ENCODE measurements at places on chromosomes 13 and 19.

GRCh38 chr13:35646056-35646774 lies 169.7 kb upstream of the MAB21L1 start:
- DNase-seq = no peak

- DNase-seq = no peak
Measured at GRCh38 chr19:58317476-58318072, 9.2 kb upstream of the ZSCAN22 start.

DNA sequence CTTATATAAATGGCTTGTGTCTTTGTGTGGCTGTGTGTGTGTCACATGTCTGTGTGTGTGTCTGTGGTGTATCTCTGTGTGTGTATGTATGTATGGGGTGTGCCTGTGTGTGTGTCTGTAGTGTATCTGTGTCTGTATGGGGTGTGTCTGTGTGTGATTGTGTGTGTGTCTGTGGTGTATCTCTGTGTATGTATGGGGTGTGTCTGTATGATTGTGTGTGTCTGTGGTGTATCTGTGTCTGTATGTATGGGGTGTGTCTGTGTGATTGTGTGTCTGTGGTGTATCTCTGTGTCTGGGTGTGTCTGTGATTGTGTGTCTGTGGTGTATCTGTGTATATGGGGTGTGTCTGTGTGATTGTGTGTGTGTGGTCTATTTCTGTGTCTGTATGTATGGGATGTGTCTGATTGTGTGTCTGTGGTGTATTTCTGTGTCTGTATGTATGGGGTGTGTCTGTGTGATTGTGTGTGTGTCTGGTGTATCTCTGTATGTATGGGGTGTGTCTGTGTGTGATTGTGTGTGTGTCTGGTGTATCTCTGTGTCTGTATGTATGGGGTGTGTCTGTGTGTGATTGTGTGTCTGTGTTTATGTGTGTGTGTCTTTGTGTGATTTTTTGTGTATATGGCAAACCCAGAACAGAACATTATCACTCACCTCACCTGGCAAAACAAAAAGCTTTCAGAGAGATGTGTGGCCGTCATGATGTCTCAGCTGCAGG lies 56.1 kb upstream of the MCF2L start:
- no peak for DNase-seq

DNA sequence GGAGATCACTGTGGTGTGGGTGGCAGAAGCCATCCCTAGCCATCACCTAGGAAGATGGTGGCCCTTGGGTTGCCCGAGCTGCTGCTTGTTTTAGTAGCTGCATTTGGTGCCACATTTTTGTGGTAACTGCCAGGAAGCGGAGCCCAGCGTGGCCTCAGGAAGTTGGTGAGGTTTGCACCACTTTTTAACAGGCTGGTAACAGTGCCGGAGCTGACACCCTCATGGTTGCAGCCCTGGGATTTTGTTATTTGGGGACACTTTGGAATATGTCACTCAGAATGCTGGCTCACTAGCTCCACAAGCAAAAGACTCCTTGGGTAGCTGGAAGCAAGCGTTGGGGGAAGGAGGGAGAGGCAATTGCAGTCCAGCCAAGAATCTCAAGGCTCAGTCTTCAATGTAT lies 22.1 kb downstream of the ACTN4 start:
- DNase-seq = no peak

- DNase-seq = no peak
Measured at GRCh38 chr13:94063848-94064247, 415.6 kb downstream of the DCT start.

DNA sequence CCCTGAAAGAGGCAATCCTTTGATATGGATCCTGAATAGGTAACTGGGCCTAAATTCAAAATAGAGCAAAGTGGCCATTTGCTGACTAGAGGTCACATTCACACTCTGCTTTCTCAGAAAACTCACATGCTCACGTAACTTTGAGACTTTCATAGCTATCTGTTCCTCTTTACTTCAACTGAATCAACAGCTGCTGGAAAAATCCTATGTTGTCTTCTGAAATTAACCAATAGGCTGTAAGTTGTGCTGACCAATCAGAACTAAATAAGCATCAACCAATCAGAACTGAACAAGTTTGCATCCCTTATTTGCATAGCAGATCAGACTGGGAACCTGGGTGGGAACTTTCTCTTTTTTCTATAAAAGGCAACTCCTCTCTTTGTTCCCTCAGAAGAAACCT lies 24.0 kb upstream of the TBC1D4 start:
- DNase-seq = no peak

DNA sequence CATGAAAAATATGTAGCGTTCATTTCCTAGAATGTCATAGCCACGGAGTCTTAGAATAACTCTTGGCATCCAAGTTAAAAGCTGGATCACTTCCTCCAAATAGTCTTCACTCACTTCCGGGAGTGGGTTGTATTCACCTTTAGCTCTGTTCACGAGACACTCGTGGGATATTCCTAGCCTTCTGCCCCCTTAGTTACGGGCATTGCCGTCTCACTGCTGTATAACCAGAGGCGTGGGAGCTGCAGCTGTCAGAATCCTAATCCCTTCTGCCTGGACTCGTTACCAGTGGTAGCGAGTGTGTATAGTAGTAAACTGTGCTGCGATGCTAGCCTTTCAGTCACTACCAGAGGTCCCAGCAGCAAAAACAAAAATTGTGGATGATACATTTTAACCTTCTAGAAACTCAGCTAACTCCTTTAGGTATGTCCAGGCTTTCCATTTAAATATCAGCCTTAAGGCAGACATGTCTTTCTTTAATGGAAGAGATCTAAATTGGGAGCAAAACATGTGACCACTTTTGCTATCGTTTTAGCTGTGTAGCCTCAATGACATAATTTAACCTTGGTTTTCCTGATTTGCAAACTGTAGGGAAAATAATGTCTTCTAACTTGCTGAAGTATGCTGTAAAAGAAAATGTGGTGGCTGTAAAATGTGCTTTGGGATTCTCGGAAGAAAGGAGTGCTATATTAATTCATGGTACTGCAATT lies 34.1 kb downstream of the ERCC5 start:
- DNase-seq = no peak

DNA sequence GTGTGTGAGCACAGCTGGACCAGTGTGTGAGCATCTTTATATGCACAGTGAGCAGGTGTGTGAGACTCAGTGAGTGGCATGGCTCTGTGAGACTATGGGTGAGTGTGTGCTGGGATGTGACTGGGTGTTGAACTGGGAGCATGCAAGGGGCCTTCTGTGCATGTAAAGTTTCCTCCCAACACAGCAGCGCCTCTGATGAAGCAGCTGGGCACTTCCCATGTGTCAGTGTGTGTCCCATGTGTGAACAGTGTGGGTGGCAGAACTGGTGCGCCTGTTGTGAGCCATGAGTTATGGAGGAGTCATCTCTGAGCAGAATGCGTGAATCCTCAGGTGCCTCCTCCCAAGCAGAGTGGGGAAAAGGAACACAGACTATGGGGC lies 24.1 kb downstream of the LGALS16 start:
- no peak for DNase-seq

GRCh38 chr19:19034204-19034624 lies 811 bp downstream of the ARMC6 start:
- peak; percentile 65 for DNase-seq

DNA sequence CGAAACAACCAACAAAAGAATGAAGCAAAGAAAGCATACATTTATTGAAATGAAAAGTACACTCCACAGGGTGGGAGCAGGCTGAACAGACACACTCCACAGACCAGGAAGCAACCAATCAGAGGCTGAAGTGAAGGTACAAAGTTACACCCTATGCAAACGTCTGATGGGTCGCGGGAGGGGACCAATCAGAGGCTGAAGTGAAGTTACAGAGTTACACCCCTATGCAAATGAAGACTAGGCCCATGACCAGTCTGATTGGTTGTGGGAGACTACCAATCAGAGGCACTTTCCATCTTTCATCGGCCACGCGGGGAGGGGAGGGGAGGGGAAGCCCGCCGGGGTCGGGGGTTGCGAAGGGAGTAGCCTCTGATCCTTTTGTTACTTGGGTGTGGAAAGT lies 12.4 kb upstream of the FBL start:
- no peak for DNase-seq

GRCh38 chr13:106500445-106500844 lies 35.0 kb downstream of the EFNB2 start:
- DNase-seq = no peak

- no peak for DNase-seq
Measured at GRCh38 chr19:2969104-2969504, 8.3 kb upstream of the TLE6 start.

- DNase-seq = no peak
Measured at GRCh38 chr19:30419568-30420180, 47.5 kb downstream of the ZNF536 start.

DNA sequence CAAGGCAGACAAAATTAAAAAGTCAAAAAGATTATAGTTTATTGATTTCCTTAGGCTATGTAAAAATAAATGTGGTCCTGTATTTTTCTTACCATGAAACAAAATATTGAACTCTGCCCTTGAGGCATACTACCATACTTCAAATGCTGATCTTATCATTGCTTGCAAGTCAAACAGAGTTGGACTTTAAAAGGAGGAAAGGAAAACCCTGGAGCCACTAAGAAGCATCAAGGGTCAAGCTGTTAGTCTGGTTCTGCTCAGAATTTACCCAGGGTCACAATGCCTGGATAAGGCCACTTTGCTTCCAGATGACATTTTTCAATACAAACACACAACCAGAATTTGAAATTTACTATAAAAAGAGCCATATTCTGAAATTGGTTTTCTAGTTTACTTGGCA lies 2.2 kb upstream of the FREM2 start:
- no peak for DNase-seq

DNA sequence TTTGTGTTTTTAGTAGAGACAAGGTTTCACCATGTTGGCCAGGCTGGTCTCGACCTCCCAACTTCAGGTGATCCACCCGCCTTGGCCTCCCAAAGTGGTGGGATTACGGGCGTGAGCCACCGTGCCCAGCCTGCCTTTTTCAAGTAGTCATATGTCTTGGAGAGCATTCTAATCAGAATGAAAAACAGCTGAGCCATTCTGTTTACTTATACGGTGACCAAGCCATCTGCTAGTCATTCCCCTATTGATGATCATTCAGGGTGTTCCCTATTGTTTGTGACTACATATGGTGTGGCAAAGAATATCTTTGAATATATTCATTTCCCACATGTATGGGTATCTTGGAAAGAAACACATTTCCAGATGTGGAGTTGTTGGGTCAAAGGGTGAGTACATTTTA lies 17.2 kb downstream of the BLOC1S3 start:
- DNase-seq = no peak

DNA sequence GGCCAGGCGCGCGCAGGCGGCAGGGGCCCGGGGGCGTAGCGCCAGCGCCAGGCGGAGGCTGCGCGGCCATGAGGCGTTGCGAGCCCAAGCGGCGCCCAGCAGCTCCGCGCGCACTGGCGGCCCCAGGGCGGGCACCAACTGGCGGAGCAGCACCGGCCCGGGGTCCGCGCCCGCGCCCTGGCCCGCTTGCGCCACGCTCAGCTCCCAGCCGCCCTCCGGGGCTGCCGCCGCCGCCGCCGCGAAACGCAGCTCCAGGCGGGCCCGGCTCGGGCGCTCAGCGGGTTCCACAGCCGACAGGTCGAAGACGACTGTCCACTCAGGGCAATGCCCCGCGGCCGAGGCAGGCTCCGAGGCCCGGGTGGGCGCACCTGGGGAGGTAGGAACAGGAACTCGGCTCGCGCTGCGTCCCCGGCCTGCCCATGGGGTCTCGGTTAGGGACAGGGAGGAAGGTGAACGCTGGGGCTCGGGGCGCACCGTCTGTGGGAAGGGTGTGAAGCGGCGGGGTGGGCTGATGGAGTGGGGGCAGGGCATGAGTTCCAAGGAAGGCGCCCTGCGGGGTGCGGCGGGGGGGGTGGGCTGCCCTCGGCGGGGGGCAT lies 26.8 kb downstream of the CERS1 start:
- DNase-seq = no peak

DNA sequence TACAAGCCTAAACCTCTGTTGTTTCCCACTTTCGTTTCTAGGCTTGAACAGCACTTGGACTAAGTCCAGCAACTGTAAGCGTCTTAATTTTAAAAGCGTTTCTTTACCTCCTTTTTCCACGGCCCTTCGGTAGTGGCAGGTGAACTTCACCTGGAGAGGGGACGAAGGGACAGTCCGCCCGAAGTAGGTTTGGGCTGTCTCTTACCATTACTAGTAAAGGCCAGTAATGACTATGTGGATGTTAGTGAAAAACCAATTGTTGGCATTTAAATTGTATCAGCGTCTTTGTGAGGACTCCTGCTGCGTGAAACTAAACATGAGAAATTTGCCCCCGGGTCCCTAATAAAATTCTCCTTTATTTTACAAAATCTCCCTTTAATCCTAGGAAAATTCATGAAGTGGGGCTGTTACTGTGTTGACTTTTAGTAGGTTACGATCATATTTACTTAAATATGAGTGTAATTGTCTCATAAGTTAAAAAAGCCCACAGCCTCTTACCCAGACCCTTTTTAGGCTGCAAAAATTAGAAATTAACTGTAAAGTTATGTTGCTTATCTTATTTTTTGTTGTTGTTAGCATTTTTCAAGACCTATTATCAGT lies 983 bp downstream of the ITM2B start:
- no peak for DNase-seq

DNA sequence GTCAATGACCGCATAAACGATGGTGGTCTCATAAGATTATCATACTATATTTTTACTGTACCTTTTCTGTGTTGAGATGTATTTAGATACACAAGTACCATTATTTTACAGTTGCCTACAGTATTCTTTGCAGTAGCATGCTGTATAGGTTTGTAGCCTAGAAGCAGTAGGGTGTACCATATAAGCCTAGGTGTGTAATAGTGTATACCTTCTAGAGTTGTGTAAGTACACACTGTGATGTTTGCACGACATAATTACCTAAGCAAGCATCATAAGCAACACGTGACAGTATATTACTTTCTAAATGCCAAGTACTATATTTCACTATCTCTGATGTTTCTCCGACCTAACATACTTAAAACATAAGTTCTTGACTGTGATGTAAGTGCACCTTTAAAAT lies 2.7 kb downstream of the LPAR6 start:
- no peak for DNase-seq

GRCh38 chr13:33176526-33176925 lies 109.0 kb downstream of the STARD13 start:
- no peak for DNase-seq

- DNase-seq = no peak
Measured at GRCh38 chr13:77386046-77386445, 59.2 kb upstream of the MYCBP2 start.
